ENCODE measurements at places on chromosomes 1 and 21.

GRCh38 chr1:113958691-113959090 lies 20.6 kb upstream of the OLFML3 start:
- no peak for DNase-seq

- no peak for DNase-seq
Observed at GRCh38 chr21:45990741-45991605, 9.4 kb downstream of the COL6A1 start.

GRCh38 chr1:203546274-203546673 lies 52.3 kb downstream of the OPTC start:
- DNase-seq: no peak

GRCh38 chr1:145926686-145927062 lies 610 bp downstream of the RBM8A start:
- no peak for DNase-seq
